ENCODE measurements at places on chromosomes 5 and 9. TPM values are rescaled to one million over a fixed set of nuclear protein-coding genes. Genes with fewer than 3 reads are reported as not detected.

Gene PCDHGA2
- 0.95 TPM for total RNA-seq

Gene MCIDAS
- total RNA-seq = not detected

Gene TMEFF1
- not detected for total RNA-seq

Gene HTR1A
- total RNA-seq = not detected

Gene SOX30
- total RNA-seq = not detected

Gene SLC25A2
- 2.2 TPM for total RNA-seq

Gene MEGF10
- total RNA-seq = 1.1 TPM

- no peak for DNase-seq
Measured at GRCh38 chr9:129803676-129804060, 684 bp downstream of the TOR1B start.

DNA sequence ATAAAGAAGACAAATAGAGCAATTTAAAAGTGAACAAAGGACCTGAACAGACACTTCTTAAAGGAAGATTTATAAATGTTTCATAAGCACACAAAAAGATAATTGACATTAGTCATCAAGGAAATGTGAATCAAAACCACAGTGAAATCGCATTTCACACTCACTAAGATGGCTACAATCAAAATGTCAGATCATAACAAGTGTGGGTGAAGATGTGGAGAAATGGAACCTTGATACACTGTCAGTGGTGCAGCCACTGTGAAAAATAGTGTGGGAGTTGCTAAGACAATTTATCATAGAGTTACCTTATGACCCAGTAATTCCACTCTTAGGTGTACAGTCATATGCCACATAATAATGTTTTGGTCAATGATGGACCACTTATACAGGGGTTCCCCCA lies 54.5 kb upstream of the HTR4 start:
- no peak for DNase-seq

GRCh38 chr5:111739416-111739815 lies 17.6 kb downstream of the NREP start:
- DNase-seq = no peak

DNA sequence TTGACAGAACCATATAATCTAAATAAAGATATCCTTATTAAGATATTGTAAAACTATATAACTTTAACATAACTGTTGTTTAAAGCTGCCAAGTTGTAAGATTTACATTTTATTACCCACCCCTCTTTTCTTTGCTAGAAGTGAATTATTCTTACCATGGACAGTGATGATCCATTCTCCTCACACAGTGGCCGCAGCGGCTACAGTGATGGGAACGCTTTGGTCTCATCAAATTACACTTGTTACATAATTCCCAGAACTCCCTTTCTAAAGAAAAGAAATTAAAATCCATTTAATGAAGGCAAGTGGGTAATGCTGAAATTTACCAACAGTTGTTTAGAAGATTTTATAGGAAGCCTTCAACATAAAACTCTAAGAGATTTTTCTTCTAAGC lies 31.2 kb downstream of the ZDHHC21 start:
- no peak for DNase-seq

GRCh38 chr5:65718576-65719310 lies 3.2 kb downstream of the SGTB start:
- DNase-seq = no peak

DNA sequence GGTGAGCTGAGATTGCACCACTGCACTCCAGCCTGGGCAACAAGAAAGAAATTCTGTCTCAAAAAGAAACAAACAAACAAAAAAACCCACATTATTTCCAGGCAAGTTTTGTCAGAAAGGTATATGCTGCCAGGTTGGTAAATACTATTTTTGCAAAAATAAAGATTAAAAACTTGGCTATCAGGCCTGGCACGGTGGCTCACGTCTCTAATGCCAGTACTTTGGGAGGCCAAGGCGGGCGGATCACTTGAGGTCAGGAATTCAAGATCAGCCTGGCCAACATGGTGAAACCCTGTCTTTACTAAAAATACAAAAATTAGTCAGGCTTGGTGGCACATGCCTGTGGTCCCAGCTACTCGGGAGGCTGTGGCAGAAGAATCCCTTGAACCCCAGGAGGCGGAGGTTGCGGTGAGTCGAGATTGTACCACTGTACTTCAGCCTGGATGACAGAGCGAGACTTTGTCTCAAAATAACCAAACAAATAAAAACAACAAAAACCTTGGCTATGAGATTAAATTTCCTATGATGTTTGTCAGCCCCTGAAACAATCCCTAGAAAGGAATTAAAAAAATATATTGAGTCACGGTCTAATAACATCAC lies 22.7 kb downstream of the AGXT2 start:
- DNase-seq = no peak

DNA sequence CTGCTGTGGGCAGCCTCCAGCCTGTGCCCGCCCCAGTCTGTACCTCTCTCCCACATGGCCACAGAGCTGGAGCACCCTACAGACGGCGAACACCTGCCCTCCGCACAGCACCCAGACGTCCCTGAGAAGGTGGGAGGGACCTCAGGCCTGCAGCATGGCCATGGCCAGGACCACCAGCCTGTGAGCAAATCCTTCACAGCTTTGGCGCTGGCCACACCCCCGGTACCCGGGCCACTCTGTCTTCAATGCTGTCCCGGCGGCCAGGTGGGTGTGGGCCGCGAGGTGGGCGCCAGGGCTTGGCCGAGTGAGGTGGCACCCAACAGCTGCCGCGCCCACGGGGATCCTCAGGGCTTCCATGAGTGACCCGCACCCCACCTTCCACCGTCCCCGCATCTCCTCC lies 18.7 kb downstream of the NOTCH1 start:
- DNase-seq = no peak

DNA sequence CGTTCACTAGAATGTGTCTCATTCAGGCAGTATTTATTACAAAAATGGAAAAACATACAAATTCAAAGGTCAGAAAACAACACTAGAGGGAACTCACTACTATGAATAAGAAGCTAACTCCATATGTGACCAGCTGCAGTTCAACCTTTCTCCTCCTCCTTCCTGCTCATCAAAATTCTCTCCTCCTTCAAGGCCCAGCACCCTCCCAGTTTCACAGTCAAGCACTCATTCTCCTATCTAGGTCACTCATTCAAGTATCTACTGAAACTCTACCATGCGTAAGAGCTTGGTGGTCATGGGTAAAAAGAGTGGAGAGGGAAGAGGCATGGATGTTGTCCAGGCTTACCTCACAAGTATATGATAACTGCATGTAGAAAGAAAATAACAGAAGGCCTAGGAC lies 27.7 kb downstream of the ECPAS start:
- no peak for DNase-seq

GRCh38 chr5:172038167-172038566 lies 31.7 kb upstream of the FBXW11 start:
- no peak for DNase-seq

DNA sequence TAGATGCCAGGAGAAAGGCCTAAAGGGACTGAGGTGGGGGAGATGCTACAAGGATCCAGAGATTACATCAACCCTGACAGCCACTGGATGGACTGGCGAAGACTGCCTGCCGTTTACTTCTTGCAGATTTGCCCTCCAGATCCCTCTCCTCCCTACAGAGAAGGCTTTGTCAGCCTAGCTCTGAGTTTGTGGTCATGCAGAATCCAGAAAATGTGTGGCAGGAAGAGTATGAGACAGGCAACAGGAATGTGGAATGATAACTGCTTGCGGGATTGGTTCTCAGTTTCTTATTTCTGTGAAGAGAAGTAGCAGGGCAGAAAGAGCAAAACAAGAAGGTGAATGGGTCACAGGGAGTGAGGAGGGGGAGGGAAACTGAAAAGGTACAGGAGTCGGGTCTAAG lies 129.6 kb downstream of the TLE1 start:
- no peak for DNase-seq

DNA sequence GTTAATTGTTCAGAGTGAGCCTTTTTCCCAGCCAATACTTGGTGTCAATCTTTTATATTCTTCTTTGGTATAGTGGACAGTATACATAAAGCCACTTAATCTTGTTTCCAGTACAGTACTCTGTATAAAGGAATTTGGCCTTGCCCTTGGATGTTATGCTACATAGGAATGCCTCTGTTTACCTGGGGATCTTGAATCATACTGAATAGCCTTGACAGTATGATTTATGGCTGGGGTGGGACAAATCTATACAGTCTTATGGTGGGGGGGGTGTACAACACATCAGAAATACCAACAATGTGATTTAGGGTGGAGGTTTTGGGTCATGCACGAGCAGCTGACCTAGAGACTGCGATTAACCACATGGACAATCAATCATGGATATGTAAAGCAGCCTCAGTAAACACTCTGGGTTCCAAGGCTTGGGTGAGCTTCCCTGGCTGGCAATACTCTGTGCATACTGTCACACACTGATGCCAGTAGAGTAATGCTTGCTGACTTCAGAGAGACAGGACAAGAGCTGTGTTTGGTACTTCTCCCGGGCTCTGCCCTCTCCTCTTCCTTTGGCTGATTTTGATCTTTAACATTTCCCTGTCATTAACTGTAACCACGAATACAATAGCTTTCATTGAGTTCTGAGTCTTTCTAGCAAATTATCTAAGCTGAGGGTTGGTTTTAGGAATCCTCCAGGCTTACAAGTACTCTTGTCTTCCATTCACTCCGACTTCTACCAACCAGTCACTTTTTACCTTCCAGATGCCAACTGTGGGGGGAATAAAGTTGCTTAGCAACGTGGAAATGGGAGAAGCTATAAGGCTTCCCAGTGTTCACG lies 84.6 kb downstream of the IARS1 start:
- DNase-seq = no peak

GRCh38 chr9:74576176-74576575 lies 79.0 kb downstream of the RORB start:
- no peak for DNase-seq

- no peak for DNase-seq
Measured at GRCh38 chr5:112062181-112062580, 305.2 kb upstream of the NREP start.

DNA sequence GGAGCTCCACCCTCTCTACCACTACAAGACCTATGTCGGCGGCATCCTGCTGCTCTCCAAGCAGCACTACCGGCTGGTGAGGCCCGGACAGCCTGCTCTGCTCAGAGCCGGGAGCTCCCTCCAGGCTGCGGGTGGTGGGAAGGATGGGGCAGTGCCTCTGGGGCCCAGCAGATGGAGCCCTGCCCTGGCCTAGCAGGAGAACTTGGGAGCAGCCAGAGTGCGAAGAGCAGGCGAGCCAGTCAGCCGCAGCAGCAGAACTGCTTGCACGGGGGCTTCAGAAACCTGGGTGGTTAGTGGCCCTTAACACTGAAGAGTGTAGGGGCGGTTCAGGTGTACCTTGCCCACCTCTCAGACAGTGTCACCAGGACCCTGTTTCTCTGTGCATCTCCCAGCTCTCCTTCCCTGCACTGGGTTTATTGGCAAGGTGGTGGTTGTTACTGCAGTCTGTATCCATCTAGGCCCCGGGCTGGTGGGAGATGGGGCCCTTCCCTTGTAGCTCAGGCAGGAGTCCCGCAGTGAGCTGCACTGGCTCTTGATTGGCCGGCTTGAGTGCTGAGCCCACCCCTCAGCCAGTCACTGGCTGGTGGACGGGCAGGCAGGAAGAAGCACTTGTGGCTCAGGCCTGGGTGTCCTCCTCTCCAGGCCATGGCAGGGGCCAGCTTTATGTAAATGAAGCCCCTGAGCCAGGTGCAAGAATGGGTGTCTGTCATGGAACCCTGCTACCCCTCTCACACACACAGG lies 7.7 kb downstream of the B4GALT7 start:
- DNase-seq = no peak

- DNase-seq = no peak
Measured at GRCh38 chr9:79149585-79149984, 422.2 kb upstream of the TLE4 start.

GRCh38 chr5:132504746-132505145 lies 14.2 kb upstream of the IRF1 start:
- DNase-seq = no peak

DNA sequence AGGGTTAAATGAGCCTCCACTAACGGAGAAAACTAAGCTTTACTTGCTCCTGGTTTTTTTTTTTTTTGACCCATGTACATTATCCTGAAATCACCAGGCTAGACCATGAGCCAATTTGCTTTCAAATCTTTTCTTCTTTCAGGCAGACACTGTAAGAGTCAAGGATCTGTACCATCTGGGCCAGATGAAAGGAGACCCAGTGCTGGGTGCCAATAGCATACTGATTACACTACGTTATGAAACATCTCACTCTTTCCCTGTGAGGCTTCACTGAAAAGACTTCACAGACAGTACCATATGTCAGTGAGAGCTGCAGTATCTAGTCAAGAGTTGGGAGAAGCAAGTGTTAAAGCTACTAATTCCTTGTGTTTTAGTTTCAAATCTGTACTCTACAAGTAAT lies 161.2 kb upstream of the PTPRD start:
- DNase-seq = no peak

DNA sequence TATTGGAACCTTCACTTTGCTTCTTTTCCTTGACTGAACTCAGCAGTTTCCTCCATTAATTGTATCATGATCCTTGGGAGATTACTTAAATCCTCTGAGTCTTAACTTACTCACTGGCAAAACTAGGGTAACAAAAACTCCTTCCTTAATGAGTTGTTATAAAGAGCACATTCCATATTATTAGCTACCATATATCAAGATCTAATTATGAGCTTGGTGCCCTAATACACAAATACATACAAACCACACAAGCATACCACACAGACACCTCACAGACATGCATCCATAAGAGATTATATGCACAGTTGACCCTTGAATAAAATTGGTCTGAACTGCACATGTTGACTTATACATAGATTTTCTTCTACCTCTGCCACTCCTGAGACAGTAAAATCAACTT lies 2.5 kb upstream of the SPINK7 start:
- no peak for DNase-seq
